ENCODE measurements at places on chromosomes 1 and 21.

DNA sequence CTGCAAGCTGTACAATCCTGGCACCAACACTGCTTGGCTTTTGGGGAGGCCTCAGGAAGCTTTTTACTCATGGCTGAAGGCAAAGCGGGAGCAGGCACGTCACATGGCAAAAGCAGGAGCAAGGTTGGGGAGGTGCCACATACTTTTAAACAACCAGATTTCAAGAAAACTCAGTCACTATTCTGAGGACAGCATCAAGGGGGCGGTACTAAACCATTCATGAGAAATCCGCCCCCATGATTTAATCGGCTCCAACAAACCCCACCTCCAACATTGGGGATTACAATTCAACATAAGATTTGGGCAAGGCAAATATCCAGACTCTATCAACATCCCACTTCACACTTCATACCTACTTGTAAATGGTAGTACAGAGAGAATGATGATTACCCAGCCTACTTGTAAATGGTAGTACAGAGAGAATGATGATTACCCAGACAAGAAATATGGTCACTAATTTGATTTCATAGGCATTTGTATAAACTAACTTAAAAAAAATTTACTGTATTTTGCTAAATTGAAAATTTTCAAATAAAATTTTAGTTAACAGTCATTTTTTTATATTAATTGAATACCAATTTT is 24.9 kb downstream of the ATP5PF start:
- DNase-seq: no peak

DNA sequence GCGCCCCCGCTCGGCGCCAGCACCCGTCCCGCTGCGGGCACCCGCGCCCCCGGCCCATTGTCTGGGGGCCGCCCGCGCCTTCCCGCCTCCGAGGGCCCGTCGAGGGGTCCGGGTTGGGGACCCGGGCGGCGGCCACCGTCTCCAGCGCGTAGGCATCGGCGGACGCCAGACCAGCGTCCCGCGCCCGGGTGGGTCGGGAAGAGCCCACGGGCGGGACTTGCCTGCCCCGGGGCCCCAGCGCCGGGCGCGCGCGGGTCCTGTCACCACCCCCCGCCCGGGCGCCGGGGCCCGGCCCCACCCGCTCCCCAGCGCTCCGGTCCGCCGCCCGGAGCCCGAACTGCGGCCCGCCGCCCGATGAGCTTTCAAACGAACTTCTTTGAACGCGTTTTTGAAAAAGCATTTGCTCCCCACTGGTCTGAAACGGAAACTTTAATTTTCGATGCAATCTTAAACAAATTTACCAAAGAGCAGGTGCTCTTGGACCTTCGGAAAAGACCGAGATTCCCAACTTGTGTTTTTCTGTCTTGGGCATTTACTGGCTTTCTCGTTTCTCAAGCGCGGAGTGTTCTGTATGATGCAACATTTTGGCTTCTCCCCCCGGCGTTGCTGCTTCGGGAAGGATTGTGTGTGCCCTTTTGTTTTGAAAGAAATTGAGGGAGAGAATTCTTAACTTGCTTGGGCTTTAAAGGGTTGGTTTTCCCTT is 615 bp downstream of the CLIC4 start:
- DNase-seq: no peak

DNA sequence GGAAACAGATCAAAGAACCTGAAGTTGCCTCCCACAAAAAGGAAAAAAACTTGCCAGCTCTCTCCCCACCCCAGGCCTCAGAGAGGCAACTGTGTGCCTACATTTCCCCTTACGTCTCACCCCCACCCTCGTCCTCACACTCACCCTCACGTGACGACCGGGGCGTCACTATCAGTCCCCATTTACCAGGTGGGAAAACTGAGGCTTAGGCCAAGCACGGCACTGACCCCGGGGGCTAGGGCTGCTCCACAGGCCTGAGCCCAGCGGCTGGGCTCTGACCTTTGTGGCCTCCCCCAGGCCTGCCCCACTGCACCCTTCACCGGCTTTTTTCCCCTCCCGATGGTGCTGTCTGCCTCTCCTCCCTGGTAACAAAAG is 51.5 kb upstream of the RUNX3 start:
- DNase-seq: peak; percentile 34

- no peak for DNase-seq
Observed at GRCh38 chr1:70945251-70945650, 102.4 kb downstream of the PTGER3 start.

DNA sequence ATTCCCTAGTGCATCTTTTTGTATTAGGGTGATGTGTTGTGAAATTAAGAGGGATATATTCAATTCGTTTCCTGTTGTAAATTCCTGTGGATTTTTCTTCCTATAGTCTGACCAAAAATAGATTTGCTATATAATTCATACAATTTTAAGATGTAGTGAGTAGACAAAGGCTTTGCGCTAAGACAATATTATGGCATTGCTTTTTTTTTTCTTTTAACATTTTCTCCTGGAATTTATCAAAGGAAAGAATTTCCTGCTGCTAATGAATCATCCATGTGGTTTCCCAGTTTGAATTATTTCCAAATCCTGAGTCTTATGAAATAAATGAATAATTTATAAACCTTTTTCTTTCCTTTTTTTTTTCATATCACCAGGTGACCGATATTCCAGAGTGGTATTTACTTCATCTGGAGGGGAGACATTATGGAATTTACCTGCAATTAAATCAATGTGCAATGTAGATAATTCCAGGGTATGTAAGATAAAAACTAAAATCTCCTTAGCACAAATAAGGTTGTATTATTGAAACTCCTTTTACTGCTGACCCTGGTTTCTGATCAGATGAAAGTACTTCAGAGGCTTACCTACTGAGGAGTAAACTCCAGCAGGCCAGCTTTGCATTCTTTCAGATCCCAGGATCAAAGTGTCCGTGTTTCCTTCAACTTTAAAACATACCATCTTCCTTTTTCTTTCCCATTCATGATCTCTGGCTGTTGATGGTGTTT is 148.4 kb downstream of the TLR5 start:
- DNase-seq: no peak

- no peak for DNase-seq
Observed at GRCh38 chr1:17635276-17635675, 95.8 kb downstream of the ARHGEF10L start.

GRCh38 chr1:53654216-53655210 is 84.5 kb downstream of the GLIS1 start:
- DNase-seq: no peak

GRCh38 chr1:50774759-50775351 is 185.2 kb downstream of the FAF1 start:
- no peak for DNase-seq

DNA sequence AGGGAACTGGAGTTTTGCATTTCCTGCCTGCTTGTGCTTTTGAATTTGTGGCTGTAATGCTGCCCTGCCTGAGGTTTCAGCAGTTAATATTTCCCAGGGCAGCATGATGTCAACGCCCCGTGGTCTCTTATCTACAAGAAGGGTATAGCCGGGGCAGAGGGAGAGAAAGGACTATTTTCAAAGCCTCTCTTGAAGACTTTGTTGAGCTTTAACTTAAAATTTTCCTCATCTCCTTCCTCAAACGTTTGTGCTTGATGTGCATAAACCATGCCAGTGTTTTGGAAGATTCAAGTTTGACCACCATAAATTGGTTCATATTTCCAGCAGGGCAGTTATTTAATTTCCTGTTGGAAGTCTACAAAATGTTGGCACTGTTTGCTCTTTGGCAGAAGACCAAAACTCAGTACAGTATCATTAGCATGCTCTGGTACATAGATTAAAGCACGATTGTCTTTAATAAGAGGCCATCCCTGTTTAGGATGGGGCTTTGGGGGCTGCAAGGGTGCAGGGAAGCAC is 43.4 kb downstream of the ROR1 start:
- no peak for DNase-seq

DNA sequence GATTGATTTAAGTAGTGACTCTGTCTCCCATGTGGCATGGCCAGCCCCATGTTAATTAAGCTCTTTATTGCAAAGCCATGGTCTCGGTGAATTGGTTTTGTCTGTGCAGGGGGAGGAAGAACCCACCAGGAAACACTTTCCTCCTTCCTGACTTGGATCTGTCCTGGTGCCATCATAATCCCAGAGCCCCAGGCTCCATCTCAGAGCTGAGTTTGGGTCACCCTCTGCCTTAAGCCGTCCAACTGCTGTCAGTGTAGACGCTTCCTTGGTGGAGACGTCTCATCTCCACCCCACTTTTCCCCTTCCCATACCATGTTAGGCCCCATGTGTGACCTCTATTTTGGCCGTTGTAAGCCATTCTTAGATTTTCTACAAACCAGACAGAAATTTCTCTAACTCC is 36.0 kb upstream of the COL6A2 start:
- no peak for DNase-seq

DNA sequence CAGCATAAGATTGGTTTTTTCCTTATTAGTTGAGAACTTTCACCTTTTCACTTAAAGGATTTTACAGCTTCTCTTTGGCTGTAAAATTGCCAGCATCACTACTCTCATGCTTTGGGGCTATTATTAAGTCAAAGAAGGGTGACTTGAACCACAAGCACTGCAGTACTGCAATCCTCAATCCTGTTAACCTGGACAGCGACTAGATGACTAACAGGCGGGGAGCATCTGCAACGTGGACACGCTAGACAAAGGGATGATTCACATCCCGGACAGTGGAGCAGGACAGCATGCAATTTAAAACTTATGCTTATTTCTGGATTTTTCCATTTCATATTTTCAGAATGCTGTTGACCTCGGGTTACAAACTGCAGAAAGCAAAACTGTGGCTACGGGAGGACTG is 8.1 kb downstream of the ARV1 start:
- DNase-seq: no peak

- DNase-seq: peak; percentile 68
Observed at GRCh38 chr1:202998836-202999750, 8.1 kb upstream of the TMEM183A start.

GRCh38 chr1:56149761-56150160 is 429.6 kb downstream of the PLPP3 start:
- no peak for DNase-seq

DNA sequence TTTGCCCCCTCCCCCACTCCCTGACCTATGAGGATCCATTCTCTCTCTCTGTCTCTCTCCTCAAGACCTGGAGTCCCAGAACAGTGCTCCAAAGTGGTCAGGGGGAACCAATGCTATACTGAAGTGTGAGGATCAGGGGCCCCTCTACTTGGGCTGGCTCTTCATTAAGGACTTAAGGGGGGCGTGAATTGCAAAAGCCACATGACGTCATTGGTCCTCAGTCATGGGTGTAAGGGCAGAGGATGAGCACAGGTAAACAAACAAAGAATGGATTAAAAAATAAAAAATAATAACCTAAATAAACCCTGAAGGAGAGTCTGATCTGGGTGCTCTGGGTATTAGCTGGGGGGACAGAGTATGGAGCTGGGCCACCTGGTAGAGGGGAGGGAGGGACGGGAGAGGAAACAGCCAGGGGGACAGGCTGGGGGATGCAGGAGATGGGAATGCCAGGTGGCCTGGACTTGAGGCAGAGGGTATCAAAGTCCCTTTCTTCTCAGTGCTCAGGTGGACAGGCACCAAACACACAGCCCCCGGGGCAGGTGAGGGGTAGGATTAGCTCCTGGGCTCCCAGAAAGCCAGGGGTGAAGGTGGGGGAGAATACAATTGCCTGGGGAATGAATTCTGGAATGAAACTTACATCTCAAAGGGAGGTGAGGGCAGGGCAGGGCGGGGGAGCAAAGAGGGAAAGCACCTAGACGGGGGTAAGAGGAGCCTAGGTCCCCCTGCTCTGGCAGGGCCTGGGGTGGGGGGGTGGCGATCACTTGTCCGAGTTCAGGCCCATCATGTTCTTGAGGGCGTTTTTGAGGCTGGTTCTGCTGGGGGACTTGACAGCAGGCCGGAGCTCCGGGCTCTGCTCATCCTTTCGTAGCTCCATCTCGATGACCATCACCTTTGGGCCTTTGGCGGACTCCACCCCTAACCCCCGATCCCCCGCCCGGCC is 4.6 kb downstream of the MPZ start:
- DNase-seq: no peak

DNA sequence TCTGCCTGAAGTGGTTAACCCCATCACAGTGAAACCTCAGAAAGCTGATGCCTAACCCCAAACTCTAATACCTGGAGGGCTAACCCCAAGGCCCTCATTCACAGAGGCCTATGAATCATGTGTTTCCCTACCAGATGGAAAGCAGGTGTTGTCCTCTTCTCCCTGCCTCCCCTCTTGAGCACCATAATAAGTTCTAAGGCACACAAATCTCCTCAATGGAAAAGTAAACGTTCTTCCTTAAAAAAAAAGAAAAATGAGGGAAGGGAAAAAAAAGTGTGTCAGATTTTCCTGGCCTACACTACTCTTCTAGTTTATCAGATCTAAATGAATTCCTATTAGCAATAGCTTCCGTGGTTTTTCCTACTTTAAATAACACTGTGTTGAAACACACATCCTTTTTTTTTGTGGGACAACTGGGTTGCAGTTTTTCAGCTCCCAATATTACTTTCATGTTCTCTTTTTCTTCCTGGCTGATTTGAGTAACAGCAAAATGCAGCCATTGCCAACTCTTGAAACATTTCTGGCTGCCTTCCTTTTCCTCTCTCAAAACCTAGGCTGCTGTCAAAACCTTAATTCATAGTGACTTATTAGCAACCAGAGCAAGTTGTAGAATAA is 43.2 kb downstream of the SLC44A3 start:
- DNase-seq: no peak

GRCh38 chr1:110601332-110601731 is 4.8 kb downstream of the KCNA2 start:
- DNase-seq: no peak

DNA sequence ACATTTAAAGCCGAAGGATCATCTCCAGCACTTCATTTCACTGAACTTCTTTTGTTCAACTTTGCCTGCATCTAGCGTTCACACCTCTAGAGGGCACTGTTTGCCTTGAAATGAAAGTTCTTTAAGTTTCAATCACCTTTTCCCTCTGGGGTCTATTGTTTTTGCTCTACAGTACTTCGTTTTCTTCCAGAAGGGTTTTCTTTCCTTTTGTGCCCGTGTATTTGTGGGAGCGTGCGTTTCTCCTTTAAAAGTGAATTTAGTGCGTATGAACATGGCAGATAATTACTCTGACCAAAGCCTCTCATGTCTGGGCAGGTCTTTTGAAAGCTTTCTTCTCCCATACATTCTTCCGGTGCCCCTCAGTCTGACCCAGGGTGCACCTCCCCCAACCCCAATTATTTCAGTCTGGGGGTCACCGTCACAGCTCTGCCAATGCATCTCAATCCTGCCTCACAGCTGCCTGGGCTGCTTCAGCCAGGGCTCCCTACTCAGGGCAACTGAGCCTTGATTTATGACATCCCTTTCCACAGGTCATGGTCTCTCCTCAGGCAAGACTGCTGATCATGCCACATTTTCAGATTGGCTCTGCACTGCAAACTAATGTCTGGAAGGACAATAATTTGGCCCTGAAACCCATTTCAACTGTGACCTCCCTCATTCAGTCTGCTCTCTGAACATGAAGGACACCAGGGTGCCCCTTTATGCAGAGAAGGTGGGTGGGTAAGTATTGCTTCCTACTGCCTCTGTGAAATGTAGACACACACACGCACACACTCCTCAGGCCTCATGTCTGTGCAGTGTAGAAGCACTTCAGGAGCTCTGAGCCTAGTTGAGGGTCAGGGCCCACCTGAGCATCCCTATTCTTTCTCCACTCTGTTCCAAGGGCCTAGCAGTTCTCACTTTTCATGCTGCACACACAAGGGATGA is 88.6 kb downstream of the NUF2 start:
- DNase-seq: peak; percentile 7

GRCh38 chr1:46697053-46697452 is 21.9 kb downstream of the EFCAB14 start:
- DNase-seq: no peak

- DNase-seq: no peak
Observed at GRCh38 chr21:25717491-25718147, 17.1 kb downstream of the ATP5PF start.

- DNase-seq: no peak
Observed at GRCh38 chr1:165851034-165851658, 23.7 kb downstream of the UCK2 start.
